GM12892 (cell line): ENCODE measurements at places on chromosomes 6 and 20.

DNA sequence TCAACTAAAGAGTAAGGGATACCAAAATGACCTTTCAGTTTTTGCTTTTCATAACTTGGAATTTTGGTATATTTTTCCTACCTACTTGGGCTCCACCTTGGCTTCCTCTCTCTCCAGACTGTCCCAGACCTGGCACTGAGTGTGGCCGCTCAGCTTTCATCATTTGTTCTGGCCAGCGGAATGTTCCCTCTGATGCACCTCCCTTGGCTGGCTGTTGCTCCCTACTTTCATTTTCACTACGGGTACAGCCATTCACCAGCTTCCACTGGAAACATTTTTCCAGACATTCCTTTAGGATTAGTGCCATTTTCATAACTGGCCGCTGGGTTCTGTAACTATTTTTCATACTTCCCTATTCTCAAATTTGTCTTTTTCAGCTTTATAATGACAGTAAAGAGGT lies 487.4 kb downstream of the TENT5A start:
- DNase-seq, result no peak

DNA sequence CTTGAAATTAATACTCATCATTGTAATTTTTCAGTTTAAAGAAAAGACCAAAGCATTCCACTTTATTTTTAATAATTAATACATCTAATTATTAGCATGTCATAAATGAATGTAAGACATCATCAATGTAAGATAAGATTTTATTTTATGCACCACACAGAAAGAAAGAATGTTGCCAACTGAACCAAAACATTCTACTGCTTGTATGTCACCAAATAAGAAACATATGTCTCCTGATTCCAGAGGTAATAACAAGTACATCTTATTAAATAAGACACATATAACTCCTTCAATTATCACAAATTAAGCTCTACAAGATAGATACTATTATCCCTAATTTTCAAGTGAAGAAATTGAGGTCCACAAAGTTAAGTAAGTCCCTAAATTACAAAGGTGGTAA lies 189.5 kb downstream of the GMDS start:
- no peak for DNase-seq

DNA sequence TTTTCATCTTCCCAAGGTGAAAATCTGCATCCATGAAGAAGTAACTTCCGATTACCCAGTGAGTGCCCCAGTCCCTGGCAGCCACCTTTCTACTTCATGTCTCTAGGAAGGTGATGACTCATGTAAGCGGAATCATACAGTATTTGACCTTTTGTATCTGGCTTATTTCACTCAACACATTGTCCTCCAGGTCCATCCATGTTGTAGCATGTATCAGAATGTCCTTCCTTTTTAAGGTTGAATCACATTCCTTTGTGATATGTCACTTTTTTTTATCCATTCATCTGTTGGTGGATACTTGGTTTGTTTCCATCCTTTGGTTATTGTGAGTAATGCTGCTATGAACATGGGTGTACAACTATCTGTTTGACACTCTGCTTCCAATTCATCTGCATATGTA lies 176.3 kb upstream of the CDYL start:
- DNase-seq, result no peak

DNA sequence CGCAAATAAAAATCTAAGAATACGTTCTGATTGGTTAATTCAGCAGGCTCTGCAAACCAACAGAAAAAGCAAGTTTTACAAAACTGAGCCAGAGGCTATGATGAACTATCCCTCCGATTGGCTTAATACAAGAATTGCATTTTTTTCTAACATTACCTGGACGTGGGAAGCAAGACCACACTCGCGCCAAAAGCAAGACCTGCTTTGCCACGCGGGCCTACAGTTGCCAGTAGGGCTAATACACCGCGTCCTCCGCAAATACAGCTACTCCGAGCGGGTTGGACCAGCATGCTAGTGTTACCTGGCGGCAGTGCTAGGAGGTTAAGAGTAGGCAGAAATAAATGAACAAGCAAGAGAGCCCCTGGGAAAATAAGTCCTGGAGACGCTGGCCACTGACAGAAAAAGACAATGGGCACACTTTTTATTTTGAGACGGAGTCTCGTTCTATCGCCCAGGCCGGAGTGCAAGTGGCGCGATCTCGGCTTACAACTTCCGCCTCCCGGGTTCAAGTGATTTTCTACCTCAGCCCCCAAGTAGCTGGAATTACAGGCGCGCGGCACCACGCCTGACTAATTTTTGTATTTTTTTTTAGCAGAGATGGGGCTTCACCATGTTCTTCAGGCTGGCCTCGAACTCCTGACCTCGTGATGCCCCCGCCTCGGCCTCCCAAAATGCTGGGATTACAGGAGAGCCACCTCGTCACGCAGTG lies 131.9 kb upstream of the BTN3A2 start:
- DNase-seq, result no peak

GRCh38 chr20:14632906-14633305 lies 295.5 kb upstream of the FLRT3 start:
- DNase-seq, result no peak

GRCh38 chr6:72560721-72561593 lies 60.9 kb upstream of the KCNQ5 start:
- no peak for DNase-seq

DNA sequence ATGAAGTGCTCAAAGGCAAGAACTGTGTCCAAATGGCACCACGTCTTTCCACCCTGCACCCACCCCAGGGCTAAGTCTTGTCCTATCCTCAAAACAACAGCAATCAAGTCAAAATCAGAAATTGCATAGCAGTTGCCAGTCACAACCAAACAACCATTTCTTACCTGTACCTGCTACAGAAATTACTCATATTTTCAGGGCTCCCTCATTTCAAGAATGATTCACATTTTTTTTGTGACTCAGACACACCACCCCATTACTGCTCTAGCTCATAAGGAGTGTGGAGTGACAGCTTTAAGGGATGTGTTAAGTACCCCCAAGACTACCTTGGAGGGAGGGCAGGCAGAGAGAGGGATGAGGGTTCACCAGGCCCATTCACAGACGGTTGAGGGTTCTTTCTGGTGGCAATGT lies 111.7 kb downstream of the TRERF1 start:
- peak; percentile 47 for DNase-seq

DNA sequence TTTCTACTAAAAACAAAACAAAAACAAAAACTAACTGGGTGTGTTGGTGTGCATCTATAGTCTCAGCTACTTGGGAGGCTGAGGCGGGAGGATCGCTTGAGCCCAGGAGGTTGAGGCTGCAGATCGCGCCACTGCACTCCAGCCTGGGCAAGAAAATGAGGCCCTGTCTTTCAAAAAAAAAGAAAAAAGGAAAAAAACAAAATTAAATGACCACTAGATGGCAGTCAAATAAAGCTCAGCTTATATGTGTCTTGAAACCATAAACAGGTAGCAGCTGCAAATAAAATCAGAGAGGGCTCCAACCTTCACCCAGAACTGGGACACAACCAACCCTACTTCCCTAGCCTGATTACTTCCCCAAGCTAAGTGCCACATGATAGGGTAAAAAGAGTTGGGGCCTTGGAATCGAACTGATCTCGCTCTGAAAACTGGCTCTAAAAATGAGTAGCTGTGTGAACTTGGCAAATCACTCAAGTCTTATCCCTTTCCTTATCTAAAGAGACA lies 67.1 kb upstream of the ADGRF4 start:
- DNase-seq, result peak; percentile 5
